ENCODE measurements at places on chromosomes 13 and 19.
A peak's percentile ranks its signal among the peaks of the same experiment; 100 is the strongest.

GRCh38 chr13:48564056-48564455 is 31.2 kb upstream of the RCBTB2 start:
- DNase-seq, result peak; percentile 13

DNA sequence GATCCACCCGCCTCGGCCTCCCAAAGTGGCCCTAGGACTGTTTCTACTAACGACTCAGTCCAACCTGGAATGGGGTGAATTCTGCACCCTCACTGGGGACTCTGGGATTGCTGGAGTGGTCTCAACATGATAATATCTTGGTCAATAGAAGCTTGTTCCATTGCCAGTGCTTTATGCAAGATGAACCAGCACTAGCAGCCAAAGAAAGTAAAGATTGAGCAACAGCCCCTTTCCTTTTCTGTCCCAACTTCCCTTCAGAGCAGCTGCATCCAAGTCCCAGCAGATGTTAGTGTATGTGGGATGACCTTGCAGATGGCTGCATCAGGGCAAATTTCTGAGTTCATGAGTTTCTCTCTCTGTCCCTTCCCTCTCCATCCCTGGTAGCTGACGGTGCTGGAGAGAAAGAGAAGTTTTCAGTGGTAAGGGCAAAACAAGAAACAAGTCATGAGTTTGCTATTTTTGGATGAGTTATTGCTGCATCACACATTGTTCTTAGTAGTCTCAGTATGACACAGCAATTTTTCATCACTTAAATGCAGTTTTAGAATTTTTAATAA is 183.6 kb upstream of the EDNRB start:
- peak; percentile 74 for DNase-seq

- DNase-seq, result peak; percentile 81
These were observed 693 bp upstream of the TMED1 start for GRCh38 chr19:10836479-10837330.

DNA sequence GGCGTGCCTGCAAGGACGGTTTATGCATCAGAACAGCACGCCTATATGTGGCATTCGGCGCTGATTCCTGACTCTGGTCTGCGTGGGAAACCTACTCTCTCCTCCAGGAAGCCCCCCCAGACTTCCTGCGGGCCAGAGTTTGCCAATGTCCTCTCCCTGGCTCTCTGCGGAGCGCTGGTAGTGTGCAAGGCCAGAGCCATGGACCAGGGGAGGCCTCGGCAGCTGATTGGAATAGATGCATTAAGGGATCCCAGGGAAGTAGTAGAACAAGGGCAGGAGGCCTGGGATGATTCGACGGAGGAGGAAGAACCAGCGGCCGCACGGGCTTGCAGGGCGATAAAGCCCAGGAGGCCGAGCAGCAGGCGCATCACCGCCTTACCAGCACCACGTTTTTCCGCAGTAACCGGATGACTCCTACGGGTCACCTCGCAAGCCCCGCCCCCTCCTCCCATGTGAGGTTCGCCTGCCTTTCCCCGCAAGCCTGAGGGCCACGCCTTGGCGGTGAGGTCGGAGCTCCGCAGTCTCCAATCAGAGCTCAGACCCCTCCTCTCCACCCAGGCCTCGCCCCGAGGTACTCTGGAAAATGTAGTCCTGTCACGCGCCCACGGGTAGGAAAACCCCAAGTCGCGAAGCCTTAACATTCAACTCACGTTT is 5.0 kb downstream of the CLEC11A start:
- peak; percentile 93 for DNase-seq

DNA sequence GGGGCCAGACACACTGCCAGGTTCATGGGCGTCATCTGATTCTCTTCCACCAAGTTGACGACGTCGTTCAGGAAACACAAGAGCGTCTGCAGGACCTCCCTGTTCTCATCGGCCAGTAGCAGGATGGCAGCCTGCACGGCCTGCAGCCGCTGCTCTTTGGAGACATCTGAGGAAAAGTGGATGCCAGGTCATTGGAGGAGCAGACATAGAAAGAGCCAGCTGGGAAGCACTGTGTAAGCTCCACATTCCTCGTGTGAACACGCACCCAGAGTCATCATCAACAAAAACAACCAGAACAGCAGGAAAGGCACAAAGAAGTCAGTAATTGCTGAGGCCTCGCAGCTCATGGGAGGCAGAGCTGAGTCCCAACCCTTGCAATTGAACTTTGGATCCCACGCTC is 96.5 kb downstream of the KL start:
- DNase-seq, result peak; percentile 70

- no peak for DNase-seq
These were observed 442 bp downstream of the RAB8A start for GRCh38 chr19:16111909-16112752.

DNA sequence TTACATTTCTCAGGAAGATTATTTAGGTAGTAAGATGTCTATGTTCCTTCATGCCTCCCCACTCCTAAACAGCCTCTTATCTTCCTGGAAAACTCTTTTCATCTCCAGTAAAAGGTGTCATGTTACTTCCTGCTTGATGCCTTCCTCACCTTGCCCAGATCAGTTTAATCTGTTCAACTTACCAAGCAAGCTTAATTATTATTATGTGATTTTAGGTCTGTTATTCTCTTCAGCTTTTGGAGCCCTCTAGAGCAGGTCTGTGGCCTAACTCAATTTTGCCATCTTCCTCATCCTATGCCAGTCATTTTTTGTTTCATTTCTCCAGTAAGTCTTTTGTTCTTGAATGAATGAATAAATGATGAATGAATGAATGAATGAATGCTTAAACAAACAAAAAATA is 528.4 kb downstream of the DCT start:
- DNase-seq, result peak; percentile 54

DNA sequence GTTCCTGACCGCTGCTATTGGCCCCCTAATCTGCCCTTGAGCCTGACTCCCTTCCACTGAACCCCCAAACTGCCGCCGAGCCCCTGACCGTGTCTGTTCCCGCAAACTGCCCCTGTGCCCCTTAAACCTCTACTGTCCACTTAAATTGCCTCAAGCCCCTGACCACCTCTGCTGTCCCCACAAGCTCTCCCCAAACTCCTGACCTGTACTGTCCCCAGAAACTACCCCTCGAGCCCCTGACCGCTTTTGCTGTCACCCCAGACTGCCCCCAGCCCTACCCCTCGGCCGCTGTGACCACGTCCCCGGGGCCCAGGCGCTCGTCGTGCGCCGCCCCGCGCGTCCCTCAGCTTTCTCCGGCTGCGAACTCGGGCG is 382 bp downstream of the ZNF77 start:
- no peak for DNase-seq

GRCh38 chr13:113144255-113144629 is 14.2 kb upstream of the PROZ start:
- DNase-seq, result no peak

GRCh38 chr13:37613236-37613635 is 14.7 kb upstream of the POSTN start:
- no peak for DNase-seq

DNA sequence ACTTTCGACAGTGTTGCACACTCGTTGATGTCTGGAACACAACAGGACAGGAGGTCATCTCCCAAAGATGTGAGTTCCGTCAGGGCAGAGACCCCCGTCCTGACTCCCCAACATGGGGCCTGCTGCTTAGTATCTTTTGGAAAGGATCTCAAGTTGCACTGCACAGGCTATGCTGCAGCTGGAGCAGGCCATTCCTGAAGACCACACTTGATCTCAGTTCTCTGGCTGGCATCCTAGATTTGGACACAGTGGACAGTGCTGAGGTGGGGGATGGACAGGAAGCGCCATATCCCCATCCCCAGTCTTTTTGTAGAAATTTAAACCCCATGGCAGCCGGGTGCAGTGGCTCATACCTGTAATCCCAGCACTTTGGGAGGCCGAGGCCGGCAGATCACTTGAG is 5.9 kb downstream of the ADGRE2 start:
- no peak for DNase-seq

GRCh38 chr13:40445557-40445990 is 220.9 kb downstream of the FOXO1 start:
- DNase-seq, result no peak

- DNase-seq, result no peak
These were observed 255.4 kb downstream of the COG6 start for GRCh38 chr13:39910833-39911232.

DNA sequence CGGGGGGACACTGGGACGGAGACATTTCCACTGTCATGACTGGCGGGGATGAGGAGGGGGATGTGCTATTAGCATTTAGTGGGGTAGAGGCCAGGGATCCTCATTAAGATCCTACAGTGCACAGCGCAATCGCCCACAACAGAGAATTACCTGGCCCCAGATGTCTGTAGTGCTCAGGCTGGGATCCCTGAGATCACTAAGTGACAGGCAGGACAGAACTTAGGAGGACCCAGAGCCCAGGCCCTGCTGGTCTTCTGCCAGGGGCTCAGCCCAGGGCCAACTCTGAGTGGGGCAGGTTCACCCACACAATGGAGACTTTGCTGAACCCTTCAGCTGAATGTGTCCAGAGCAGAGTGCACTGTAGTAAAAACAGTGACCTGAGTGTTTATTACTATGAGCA is 4.6 kb downstream of the RANBP3 start:
- no peak for DNase-seq

GRCh38 chr13:67833564-67833963 is 603.4 kb upstream of the PCDH9 start:
- no peak for DNase-seq

GRCh38 chr19:32570081-32570785 is 10.8 kb upstream of the PDCD5 start:
- peak; percentile 60 for DNase-seq

- DNase-seq, result peak; percentile 22
These were observed 254.9 kb downstream of the DLEU7 start for GRCh38 chr13:50588491-50589130.

GRCh38 chr13:68908879-68909278 is 1198.7 kb upstream of the ATXN8OS start:
- no peak for DNase-seq

- DNase-seq, result no peak
These were observed 108.2 kb upstream of the WASF3 start for GRCh38 chr13:26449063-26449848.

DNA sequence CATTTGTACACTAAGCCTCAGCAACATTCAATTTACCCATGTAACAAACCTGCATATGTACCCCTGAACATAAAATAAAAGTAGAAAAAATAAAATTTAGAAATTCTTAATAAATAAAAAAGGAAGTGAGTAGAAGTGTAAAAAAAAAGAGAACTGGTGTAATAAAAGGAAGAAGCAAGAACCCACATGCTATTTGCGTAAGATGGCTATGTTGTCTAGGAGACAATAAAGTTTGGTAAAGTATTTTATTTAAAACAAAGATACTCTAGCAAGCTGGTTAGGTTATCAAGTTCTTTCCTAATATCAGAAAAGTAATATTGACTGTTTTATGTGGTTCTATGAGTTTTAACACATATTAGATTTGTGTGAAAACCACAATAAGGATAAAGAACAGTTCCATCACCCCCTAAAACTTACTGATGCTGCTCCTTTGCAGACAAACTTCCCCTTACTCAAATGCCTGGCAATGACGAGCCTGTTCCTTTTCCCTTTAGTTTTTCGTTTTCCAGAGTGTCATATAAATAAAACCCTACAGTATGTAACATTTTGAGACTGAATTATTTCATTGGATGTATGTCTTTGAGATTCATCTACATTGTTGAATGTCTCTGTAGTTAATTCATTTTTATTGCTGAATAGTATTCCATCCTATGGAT is 98.9 kb downstream of the TNFSF13B start:
- no peak for DNase-seq

- no peak for DNase-seq
These were observed 22.1 kb upstream of the WDFY2 start for GRCh38 chr13:51562011-51562671.

- no peak for DNase-seq
These were observed at the start of gene NUMBL for GRCh38 chr19:40690050-40690692. TSS of gene NUMBL (minus strand) at chr19:40690651. CDS start at chr19:40690483, 168 bp downstream.

DNA sequence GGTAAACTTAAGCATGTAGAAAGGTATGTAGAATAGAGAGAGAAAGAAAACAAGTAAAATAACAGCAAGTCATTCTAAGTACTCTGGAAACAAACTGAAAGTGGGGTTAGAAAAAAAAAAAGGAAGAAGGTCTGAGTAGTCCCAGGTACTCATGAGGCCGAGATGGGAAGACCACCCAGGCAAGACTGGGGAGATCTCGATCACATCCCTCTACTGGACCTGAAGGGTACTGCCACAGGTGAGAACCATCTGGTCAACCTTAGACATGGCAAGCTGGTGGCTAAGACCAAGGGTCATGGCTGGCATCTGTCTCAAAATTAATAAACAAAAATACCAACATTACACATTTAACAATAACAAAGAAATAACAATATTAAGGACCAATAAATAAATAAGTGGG is 36.3 kb upstream of the ZNF724 start:
- DNase-seq, result no peak

GRCh38 chr19:38370299-38370698 is 4.1 kb upstream of the PSMD8 start:
- no peak for DNase-seq

- no peak for DNase-seq
These were observed 6.1 kb downstream of the FCGBP start for GRCh38 chr19:39928357-39928725.

DNA sequence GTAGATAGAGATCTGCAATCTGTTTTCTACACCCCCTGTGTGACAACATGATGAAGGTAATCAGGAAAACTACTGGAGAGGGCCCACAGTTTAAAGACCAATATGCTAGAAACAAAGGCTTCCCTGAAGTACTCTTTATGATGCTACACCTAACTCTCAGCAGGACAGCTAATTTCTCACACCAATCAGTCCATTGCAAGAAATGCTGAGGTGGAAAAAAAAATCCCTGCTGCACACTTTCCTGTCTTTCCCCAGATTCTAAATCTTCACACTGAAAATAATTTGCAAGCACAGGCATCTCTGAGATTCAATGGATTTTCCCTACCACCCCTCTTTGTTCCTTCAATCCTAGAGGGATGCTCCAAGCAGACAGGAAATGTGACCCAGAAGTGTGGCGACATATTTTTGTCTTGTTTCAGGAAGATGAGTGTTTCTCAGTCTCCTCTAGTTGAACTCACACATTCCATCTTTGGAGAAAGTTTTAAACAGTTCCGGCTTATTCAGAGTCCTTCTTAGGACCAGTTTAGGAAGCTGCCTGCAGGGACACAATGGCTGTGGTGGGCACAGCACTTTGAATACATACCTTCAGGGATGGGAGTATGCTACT is 671.6 kb downstream of the DIAPH3 start:
- DNase-seq, result peak; percentile 7

Measured in foreskin fibroblast (primary cell).